ENCODE measurements at places on chromosomes 11 and 22.

DNA sequence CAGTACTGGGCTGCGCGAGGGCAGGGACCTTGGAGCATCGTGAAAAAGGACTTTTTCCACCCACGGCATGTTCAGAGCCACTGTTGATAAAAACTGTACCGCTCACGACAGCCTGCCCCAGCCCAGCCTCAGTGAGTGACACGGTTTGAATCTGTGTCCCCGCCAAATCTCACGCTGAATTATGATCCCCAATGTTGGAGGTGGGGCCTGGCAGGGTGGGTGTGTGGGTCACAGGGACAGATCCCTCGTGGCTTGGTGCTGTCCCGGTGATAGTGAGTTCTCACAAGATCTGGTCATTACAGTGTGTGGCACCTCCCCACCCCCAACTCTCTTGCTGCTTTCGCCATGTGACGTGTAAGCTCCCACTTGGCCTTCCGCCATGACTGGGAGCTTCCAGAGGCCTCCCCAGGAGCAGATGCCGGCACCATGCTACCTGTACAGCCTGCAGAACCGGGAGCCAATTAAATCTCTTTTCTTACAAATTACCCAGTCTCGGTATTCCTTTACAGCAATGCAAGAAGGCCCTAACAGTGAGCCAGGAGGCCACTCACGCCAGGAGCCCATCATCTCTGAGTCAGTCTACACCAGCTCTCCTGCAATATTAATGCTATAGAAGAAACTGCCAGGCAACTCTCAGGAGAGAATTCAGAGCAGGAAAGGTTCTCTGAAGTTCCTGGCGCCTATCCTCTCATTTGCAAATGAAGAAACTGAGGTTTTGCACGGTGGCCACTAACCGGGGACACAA is 1.3 kb downstream of the TOLLIP start:
- DNase-seq = no peak

DNA sequence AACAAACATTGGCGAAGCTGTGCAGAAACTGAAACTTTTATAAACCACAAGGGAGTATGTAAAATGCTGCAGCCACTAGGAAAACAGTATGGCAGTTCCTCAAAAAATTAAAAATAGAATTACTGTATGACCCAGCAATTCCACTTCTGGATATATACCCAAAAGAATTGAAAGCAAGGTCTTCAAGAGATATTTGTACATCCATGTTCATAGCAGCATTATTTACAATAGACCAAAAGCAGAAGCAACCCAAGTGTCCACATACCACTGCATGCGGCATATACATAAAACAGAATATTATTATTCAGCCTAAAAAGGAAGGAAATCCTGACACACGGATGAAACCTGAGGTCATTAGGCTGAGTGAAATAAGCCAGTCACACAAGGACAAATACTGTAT is 85.8 kb downstream of the RELT start:
- DNase-seq = no peak

DNA sequence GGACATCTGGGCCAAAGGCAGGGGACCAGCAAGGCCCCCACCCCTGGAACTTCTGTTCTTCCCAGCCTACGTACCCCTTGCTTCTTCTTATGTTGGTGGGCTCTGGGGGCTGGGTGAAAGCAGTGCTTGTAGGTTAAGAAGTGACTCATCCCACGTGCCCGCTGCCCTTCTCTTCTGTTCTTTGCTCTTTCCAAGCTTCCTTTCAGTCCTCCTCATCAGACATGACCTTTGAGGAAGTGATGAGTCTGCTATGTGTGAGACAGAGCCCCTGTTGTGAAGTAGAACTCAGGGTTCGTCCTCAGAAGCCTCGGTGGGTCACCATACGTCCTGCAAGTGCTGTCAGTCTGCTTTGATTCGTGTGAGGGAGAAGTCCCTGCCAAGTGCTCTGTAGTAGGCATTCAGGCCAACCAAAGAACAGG is 12.7 kb downstream of the MED15 start:
- no peak for DNase-seq

GRCh38 chr11:17479284-17480214 is 2.9 kb upstream of the ABCC8 start:
- no peak for DNase-seq

DNA sequence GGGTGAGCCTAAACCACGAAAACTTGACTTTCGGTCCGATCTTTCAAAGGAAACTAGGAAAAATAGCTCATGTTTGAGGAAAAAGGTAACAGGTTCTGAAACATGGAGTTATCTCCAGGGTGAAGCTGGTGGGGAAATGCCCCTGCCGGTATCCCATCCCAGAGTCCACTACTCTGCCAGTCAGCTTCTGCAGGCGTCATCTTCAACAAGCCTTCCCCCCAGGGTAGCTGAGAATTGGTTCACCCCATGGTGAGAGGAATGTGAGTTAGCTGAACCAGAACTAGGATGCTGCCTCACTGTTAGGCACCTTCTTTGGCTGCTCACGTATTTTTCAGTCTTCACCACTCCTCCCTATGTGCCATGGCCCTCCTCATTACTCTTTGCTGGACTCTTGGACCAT is 1.1 kb downstream of the GVQW3 start:
- no peak for DNase-seq

- no peak for DNase-seq
These were observed 28.4 kb downstream of the ZNF143 start for GRCh38 chr11:9489080-9489765.

GRCh38 chr11:120676991-120677390 is 165.4 kb downstream of the GRIK4 start:
- DNase-seq = no peak

- no peak for DNase-seq
These were observed 22.3 kb upstream of the TESMIN start for GRCh38 chr11:68773521-68774193.

DNA sequence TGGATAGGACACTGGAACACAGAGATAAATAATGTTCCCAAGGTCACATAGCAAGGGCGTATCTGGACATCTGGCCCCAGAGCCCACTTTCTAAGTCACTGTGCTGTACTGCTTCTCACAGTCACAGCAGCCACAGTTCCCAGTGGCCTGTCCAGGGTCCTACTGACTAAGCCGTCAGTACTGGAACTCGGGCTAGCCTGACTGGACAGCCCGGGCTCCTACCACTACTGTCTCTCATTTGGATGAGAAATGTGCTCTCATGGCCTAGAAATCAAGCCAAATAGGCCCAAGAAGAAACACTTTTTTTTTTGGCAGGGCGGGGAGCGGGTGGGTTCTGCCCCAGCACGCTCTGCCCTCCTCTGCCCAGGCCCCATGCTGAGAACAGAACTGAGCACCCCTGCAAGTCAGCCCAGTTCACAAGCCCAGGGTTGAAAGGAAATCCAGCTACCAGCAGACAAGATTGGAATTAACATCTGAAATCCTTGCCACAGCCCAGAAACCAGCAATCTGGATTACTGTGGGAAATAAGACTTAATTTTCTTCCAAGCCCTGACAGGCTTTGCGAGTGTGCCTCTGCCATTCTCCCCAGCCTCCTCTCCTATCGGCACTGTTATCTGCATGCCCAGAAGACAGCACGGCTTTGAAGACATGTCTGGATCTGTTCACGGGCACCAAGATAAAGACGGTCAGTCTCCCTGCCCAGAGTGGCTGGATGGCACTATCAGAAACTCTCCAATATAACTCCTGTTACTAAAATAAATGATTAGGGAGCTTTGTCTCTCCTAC is 182.9 kb upstream of the NCAM1 start:
- no peak for DNase-seq

- DNase-seq = no peak
These were observed 25.8 kb upstream of the B3GAT1 start for GRCh38 chr11:134437821-134438220.

GRCh38 chr11:9675691-9676090 is 11.8 kb downstream of the SWAP70 start:
- no peak for DNase-seq

DNA sequence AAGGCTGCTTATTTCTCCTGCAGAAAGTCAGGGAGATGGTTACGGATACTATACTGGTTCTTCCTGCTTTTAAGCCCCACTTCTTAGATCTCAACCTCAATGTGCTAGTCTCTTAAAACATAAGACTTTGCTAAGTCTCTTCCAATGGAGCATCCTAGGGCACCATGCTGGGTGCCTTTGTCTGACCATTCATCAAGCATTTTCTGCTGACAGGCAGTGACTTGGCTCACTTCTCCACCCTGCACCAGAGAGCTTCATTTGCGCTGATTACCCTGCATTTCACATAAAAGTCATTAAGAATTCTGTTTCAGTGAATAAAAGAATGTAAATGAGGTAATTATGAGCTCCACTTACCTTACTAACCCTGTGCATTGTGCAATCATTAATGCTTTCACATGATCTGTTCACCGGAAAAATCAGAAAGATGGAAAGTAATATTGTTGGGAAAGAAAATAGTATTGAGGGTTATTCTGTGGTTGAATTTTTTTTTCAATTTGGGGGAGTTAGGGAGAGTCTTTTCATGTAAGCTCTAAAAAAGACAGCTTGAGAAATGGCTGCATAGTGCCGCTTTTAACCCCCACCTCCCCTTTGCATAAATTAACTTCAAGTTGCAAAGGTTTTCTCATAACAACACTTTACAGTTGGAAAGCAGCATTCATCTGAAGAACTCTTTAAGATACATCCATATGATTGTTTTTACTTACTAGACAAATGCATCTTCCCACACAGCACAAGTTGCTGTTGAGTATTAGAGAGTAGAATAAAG is 677.3 kb upstream of the KIRREL3 start:
- DNase-seq = no peak

DNA sequence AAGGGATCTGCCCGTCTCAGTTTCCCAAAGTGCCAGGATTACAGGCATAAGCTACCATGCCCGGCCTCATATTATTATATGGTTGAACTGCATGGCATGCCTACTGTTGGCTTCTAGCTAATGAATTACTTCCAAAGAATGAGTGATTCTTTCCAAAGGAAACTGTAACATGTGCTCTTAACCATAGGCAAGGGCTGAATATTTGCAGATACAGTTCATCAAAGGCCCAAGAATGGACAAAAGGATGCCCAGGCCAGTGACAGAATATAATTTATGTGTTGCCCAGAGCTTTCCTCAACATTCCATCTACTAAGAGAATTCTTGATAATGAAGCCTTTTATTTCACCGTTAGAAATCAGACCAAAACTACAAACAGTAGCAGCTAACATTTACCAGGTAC is 27.0 kb upstream of the CCDC89 start:
- DNase-seq = no peak

GRCh38 chr11:37849706-37850105 is 1251.7 kb upstream of the RAG2 start:
- no peak for DNase-seq

GRCh38 chr11:124329787-124330478 is 9.9 kb upstream of the OR8D2 start:
- DNase-seq = no peak

DNA sequence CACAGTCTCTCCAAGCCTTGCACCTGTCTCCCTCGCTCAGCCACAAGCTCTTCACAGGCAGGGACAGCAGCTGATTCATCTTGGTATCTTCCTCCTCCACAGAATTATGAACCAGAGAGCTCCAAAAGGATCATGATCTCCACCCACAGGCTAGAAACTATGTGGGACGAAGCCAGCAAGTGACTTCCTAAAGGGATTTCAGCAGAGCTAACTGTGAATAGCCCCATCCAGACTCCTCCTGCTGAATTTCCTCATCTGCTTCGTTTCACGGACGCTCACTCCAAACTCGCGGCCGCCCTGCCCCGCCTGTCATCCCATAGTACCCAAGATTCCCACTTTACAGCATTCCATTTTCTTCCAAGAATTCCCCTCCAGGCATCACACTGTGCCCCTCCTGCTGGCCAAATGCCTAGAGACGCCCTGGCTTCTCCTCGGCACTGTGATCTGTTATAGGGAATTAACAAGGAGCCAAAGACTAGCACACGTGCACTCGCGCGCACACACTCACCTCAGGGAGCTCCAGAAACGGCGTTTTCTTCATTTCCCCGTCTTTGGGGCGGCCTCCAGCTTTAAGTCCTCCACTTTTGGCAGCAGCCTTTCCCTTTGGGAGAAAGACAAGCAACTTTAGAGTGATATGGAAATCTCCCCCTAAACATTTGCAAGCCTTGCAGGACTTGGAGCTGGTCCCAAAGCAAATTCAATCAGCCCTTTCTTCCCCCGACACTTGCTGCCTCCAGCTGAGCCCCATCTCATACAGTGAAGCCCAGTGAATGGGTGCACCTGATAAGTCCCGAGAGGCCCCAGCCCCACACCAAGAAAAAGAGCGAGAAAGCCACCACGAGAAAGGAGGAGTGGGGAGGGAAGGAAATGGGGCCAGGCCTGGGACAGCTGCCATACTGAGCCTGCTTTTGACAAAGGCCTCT is 35.5 kb downstream of the SPATA19 start:
- DNase-seq = no peak

DNA sequence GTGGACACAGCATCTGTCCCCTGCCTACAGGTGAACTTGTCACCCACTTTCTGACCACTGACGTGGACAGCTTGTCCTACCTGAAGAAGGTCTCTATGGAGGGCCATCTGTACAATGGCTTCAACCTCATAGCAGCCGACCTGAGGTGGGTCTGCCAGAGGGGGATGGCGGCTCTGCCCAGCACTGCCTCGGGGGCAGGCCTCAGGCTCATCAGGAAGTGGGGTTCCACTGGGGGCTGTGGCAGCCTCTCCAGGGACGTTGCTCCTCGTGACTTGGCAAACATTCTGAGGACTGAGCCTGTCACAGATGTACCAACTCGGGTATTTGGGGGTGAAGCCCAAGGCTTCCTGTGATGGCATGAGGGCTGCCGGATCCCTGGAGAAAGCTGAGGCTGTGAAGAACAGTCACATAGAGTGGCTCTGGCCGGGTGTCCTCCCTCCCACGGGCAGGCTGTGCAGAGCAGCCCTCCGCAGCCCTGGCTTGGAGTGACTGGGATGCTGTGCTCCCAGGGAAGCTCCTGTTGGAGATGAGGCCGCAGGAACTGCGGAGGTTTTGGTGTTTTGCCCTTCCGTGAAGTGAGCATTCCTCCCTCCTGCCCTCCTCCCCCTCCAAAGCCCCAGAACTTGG is 26.5 kb upstream of the DGCR8 start:
- DNase-seq = no peak

DNA sequence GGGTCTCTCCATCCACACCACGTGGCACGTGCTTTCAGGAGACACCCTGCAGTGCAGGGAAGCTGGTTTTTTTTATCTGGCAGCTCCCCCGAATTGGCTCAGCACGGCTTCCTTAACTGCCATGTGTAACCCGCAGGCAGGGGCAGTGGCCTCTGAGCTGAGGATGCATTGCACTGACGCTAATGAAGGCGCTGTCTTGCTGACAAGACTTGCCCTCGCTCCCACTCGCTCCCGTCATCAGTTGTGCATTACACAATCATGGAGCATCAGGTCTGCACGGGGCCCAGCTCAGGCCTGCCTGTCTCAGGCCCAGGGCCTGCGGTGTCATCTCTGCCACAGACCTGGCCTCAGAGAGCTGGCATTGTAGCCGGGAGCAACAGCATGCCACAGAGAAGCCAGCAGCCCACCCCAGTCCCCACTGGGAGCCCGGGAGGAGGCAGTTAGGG is 95.9 kb downstream of the ARHGAP8 start:
- DNase-seq = no peak

GRCh38 chr11:118109231-118109630 is 22.5 kb upstream of the SMIM35 start:
- no peak for DNase-seq

GRCh38 chr11:36774603-36775002 is 176.6 kb upstream of the RAG2 start:
- DNase-seq = no peak
